C1 segment of cervical spinal cord (tissue), 14 donors: ENCODE measurements at places on chromosomes 7 and 10.

DNA sequence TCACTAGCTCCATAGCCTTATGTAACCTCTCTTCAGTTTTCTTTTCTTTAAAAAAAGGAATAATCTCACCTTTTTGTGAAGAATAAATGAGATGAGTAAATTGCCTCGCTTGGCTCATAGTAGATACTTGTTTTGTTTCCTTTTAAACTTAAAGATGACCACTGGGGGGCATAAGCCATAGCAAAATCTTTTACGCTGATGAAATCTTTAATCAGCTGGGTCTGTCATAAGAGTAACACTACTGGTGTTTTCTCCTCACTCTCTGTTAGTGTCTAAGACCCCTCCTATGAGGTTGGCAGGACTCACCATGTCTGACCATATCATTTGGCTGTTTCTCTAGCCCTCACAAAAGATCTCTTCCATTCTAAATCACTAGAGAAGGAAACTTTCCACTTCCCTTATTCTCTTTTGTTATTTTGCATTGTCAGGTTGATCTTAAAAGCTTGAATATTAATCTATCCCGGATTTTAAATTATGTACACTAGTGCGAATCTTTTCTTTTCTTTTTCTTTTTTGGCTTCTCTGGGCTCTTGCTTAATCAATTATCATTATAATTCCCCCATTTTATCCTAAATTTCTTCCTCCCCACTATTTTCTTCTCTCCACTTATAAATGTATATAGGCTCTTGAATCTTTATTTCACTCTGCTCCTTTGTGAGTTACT, 12.5 kb downstream of the STAG3 start:
- no peak for DNase-seq

DNA sequence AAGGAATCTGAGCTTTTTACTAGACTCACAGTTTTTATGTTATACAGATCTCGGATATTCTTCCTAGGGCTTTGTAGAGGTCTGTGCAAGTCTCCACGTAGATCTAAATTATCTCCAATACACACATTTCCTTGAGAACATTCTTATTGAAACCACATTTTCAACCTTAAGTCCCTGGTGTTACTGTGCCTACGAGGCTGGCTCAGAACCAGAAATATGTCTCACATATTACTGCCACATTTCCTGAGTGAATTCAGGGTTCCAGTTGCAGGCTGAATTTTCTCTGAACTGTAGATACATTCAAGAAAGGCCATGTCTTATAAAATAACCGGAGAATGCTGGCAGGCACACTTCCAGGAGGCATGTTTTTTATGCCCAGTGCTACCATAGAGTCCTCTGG, 46.5 kb downstream of the INHBA start:
- DNase-seq, result no peak

DNA sequence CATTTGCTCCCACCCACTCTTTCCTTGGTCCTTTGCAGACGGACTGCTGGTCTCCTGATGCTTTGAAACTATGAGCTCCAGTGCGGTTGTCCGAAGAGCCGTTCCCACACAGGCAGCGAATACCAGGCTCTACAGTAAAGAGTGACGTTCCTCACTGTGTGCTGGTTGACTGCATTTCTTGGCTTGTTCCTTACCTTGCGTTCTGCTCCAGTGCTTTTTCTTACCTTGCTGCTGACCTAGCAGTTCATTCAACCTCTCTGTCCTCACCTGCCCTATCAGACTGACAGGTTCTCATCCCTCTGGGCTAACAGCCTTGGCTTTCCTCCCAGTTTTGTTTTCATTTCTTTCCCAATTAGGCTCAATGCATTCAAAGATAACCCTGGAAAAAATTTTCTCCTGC, 214.8 kb downstream of the TMEM178B start:
- DNase-seq, result no peak

DNA sequence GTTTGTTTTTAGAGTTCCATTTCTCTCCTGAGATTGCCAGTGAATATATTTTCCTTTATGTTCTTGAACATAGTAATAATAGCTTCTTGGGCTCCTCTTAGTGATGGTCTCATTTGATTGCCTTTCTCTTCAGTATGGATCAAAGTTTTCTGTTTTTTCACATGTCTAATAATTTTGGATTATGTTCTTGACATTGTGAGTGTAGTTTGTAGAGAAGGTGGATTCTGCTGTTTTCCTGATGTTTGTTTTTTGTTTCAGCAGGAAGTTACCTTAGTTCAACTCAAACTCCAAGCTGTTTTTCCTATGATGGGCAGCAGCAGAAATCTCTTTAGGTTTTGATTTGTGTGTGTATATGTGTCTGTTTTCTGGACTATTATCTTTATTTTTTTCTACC, 43.8 kb downstream of the TAF3 start:
- DNase-seq, result no peak

GRCh38 chr10:67011981-67012380, 86.1 kb downstream of the LRRTM3 start:
- DNase-seq, result no peak

DNA sequence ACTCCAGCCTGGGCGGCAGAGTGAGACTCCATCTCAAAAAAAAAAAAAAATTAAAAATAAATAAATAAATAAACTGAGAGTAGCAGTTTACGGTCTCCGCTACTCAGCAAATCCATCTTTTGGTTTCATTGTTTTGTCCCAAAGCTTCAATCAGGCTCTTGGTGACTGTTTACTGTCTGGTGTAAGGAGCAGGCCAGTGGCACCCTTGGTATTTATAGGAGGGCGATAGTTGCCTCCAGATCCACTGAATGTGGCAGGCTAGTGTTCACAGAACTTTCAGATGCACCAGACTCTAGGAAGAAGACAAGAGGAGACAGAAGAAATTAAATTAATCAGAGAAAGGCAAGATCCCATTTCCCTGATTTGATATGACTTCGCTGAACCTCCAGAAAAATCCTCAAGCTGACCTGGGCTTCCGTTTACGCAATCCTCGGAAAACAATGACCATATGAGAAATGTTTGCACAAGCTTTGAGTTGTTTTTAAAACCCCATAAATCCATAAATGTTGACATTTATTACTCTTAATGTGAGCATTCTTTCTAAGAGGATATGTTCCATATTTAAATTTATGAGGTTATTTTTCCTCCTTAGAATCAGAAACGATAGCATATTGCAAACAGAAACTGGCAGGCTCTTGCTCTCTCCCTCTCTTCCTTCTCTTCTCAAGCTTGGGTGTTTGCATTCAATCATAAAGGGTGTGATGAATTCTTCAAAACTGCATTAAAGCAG, 7.1 kb upstream of the MUC3A start:
- DNase-seq, result no peak

GRCh38 chr10:34145715-34146114, 669.4 kb downstream of the PARD3 start:
- DNase-seq, result no peak

DNA sequence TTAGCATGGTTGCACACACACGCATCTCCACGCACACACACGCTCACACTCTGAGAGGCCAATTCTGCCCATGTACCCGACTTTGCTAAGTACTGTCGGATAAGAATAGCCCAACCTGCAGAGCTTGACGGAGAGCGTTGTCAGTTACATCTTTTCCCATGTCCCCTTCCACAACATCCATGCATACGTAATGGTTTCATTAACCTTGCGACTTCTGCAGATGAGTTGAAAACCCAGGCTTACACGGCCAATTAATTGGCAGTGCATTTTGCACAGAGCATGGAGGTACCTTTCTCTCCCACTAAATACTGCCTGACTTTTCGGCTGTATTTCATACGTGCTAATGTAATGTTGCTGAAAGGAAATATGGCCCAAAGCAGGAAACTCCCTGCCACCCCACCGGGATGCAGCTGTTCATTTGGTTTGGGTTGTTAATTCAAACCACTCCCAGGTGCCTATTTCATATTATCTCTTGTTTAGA, 291.2 kb upstream of the HABP2 start:
- no peak for DNase-seq

- no peak for DNase-seq
Observed at GRCh38 chr7:120320218-120320961, 47.4 kb downstream of the KCND2 start.

DNA sequence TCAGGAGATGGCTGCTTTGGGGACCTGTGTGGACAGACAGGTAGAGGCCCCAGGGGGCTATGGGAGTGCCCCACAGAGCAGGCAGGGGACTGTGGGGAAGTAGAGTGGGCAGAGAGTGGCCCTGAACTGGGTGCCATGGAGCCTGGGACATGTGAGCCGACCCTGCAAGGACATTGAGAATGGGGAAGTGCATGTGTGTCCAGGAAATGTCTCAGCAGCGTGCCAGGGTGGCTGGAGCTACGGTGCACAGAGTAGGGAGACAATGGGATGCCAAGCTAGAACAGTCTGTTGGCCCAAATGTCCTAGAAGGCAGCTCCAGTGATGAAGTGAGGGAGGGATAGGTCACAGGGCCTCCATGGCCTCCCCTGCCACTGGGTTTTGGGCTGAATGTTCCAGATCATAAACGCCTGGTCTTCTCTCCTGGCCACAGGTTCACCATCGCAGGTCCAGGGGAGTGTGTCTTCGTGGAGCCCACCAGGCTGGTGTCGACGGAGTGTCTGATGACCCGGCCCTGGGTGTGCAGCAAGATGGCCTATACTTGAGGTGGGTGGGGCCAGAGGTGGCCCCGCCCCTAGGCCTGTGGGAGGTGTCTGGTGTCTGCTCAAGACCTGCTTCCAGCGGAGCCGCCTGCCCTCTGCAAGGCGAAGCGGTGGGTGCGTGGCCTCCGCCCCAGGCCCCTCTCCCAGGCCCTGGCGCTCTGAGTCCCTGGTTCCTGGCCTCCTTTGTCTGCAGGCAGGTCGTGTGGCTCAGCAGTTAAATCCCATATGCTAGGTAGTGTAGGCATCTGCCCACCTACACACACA, 20.5 kb downstream of the CLEC2L start:
- no peak for DNase-seq

- no peak for DNase-seq
Observed at GRCh38 chr7:115634633-115635032, 395.9 kb downstream of the TFEC start.
